T-helper 2 cell (primary cell): ENCODE measurements at places on chromosomes 2 and 18.

DNA sequence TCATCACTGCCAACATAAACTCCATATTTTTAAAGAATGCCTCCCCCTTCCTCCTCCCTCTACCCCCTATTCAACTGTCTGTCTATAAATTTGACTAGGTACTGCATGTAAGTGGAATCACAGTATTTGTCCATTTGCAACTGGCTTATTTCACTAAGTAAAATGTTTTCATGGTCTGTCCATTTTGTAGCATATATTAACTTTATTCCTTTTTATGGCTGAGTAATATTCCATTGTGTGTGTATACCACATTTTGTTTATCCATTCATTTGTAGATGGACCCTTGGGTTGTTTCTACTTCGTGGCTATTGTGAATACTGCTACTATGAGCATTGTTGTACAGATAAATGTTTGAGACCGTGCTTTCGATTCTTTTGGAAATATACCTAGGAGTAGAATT is 10.7 kb downstream of the SEH1L start:
- DNase-seq, result no peak

- DNase-seq, result no peak
These were observed 7.7 kb upstream of the ARHGEF4 start for GRCh38 chr2:130829015-130829414.

DNA sequence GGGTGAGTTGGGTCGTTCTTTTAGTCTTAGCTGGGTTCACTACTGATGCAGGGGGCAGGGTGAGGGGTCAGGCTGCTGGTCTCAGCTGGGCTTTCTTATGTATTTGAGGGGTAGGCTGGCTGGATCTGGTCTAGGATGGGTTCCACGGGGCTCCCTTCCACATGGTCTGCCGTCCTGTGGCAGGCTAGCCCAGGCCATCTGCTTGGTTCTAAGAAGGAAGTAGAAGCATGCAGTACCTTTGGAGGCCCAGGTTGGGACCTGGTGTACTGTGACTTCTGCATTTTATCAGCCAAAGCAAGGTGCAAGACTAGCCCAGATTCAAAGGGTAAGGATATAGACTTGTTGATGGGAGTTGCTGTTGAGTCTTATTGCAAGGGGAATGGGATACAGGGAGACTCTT is 35.5 kb upstream of the MGAT5 start:
- no peak for DNase-seq

DNA sequence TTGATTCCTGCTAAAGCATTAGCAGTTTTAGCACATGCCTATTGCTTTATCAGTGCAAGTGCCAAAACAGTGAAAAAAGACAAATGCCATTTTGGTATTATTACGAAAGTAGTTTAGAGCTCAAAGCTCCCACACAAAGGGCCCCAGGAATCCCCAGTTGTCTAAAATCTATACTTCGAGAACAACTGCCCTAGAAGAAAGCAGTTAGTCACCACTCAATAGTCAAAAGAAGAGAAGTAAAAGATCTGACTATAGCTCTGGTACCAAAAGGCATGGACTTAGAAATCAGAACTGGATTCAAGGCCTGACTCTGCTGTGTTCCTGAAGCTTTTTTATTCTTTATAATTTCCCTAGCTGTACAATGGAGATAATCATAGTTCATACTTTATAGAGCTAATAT is 21.8 kb downstream of the SCN3A start:
- DNase-seq, result no peak

- no peak for DNase-seq
These were observed 25.6 kb upstream of the INHBB start for GRCh38 chr2:120320318-120320851.

GRCh38 chr18:44917216-44918141 is 236.8 kb downstream of the SETBP1 start:
- DNase-seq, result no peak

GRCh38 chr2:140307532-140307931 is 1527.3 kb upstream of the NXPH2 start:
- no peak for DNase-seq

DNA sequence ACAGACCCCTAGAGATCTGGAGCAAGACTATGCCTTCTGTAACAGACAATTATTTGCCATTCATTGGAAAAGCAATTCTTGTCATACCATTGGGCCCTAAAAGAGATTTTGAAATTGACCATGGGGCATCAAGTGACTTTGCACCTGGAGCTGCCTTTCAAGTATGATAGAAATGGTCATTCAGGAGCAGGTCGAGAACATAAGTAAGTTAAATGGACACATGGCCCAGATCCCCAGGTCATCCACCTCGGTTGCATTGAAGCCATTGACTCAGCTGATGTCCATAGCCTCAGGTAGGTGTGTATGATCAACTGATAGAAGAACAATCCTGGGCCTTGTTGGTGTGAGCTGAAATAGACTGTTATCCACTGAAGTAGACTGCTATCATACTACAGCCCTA is 19.3 kb downstream of the CHCHD5 start:
- no peak for DNase-seq

GRCh38 chr2:195057001-195057400 is 600.0 kb upstream of the SLC39A10 start:
- no peak for DNase-seq

- no peak for DNase-seq
These were observed 24.1 kb downstream of the RBM43 start for GRCh38 chr2:151237422-151238025.

DNA sequence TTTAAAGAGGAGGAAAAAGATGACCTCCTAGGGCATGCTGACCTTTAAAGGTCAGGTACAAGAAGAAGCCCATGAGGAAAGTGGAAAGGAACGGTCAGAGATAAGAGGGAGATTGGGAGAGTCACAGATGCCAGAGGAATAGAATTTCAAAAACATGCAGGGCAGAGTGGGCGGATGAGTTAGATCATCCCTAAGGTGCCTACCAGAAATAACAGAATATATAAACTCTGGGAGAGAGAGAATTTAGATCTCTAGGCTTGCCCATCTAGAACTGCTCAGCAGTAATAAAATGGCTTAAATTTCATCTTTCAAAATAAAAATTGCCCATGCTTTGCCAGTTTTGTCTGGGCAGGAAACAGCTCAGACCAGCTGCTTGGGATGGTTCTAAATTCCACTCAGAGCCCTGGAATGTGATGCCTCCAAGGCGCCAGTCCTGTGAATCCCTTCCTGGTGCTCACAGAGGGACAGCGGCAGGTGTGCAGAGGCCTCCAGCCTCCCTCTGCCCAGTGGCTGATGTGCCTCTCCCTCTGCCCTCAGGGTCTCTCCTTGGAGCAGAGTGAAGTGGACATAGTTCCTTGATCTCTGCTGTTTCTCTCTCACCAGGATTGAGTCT is 130.9 kb downstream of the ANTXR1 start:
- DNase-seq, result no peak

- no peak for DNase-seq
These were observed 411.9 kb upstream of the TNP1 start for GRCh38 chr2:217271813-217272212.

GRCh38 chr2:174012347-174013314 is 47.5 kb upstream of the SP3 start:
- DNase-seq, result no peak

- DNase-seq, result no peak
These were observed 548.5 kb downstream of the SLC4A3 start for GRCh38 chr2:220175967-220176366.

GRCh38 chr18:59876310-59876626 is 23.5 kb upstream of the PMAIP1 start:
- DNase-seq, result no peak

- no peak for DNase-seq
These were observed 80.1 kb upstream of the MAP3K20 start for GRCh38 chr2:172995323-172996244.

- DNase-seq, result no peak
These were observed 17.5 kb downstream of the TGOLN2 start for GRCh38 chr2:85310330-85310729.

- DNase-seq, result no peak
These were observed 125.5 kb downstream of the EN1 start for GRCh38 chr2:118721817-118722551.

DNA sequence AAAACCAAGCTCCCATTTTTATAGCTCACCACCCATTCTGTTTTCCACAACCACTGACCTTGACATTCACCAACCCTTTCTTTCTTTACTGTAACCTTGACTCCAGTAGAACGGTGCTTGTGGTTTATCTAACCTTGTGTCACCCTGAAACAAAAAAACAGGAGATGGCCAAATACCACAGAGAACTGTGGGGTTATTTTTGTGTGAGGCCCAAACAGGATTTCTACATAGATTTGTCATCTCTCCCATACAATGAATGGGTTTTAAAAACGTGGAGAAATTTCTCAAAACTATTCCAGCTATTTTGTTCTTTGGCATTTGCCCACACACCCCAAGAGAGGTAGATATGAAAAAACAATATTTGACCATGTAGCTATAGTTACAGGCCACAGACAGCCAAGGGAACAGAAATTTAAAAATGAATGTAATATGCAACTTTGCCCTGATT is 231.3 kb upstream of the TANK start:
- no peak for DNase-seq

GRCh38 chr2:177724398-177725287 is 332.1 kb downstream of the AGPS start:
- DNase-seq, result no peak

- no peak for DNase-seq
These were observed 33.4 kb downstream of the SIX2 start for GRCh38 chr2:44975571-44976450.

GRCh38 chr2:3365219-3365618 is 12.4 kb downstream of the EIPR1 start:
- no peak for DNase-seq

DNA sequence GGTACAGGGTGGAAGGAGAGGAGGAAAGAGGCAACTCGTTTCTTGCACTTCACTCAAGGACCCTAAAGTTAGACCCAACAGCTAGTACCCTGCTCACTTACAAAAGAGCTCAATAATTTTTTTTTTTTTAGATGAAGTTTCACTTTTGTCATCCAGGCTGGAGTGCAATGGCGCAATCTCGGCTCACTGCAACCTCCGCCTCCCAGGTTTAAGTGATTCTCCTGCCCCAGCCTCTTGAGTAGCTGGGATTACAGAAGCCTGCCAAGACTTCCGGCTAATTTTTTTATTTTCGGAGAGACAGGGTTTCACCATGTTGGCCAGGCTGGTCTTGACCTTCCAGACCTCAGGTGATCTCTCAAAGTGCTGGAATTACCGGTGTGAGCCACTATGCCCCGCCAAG is 4.1 kb downstream of the ASB3 start:
- DNase-seq, result no peak

DNA sequence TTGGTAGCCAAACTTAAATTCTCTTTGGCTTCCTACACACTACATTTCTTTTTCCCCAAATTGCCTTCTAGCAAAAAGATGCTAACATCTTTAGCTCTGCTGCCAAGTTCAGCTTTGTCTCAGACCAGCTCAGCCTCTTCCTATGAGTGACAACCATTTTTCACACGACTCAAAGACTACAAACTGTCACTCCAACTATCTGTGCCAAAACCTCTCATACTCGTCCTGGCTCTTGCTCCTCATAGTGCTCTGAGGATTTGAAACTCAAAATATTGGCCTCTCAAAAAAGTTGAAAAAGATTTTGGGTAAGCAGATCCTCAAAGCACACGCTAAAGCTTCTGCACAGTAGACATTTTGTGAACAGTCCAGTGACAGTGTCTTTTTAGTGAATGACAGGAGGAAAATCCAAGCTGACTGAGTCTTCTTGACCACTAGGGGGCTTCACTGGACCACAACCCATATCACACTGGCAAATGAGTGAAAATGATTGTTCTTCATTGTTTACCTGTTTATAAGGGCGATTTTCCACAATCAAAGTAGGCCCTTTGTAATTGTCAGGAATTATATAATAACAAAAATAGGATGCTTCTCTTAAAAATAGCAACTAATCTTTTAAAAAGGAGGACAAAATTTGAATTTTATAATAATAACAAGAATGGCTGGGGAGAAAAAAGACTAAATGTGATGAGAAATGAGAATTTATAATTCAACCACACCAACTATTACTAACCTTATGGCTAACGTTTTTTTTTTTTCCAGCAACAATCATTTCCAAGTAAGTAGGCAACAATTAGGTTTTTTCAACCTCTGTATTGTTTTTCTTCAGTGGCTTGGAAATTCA is 85.5 kb upstream of the PGAP1 start:
- DNase-seq, result no peak

GRCh38 chr2:174325373-174326160 is 9.2 kb upstream of the SP9 start:
- DNase-seq, result no peak

- no peak for DNase-seq
These were observed 150.2 kb downstream of the LRRTM1 start for GRCh38 chr2:80154231-80154915.

GRCh38 chr2:168673265-168674189 is 128.9 kb upstream of the NOSTRIN start:
- no peak for DNase-seq

DNA sequence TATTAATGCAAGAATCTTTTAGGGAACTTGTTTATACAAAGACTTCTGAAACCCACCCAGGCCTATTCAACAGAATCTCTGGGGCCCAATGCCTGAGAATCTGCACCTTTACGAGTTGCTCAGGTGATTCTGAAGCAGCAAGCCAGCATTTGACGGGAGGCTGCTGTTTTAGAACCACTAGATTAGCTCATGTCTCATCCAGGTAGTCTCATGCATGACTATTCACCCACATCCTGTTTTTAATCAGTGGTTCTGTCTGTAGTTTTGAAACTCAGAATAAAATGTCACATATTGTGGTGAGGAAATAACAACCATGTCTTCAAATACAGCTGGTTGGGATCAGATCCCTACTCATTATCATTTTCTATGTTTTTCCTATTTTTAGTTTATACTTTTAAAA is 39.5 kb downstream of the CYTIP start:
- peak; percentile 37 for DNase-seq

- DNase-seq, result no peak
These were observed 162.7 kb downstream of the MYO3B start for GRCh38 chr2:170340693-170341068.

GRCh38 chr2:172000696-172001361 is 1.1 kb downstream of the METAP1D start:
- no peak for DNase-seq

DNA sequence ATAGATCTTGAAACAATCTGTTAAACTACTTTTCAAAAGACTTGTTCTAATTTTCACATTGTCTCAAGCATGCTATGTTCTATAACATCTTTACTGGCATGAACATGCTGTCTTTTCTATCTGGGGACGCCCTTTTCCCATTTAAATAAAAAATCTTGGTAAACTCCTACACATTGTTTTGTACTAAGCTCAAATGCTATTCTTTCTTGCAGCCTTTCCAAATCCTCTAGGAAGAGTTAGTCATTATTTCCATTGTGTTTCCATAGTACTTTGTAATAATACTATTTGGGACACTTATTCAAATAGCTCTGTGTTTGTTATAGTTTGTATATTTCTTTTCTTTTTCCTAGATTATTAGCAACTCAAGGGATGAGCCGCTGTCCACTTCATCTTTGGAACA is 828.6 kb upstream of the FSHR start:
- DNase-seq, result no peak

DNA sequence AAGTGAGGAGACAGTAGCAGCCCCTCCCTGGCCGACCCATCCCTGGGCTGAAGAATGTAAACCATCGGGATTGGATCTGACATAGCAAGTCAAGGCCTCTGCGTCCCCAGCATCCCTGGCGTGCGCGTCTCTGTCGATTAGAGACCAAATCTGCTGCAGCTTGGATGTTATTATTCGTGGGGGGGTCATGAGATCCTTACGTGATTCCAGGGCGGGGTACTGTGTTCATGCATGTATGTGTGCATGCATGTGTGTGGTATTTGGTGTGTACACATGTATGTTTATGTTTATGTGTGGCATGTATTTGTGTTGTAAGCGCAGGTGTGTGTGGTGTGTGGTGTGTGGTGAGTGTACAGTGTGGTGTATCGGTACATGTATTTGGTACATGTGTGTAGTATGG is 741.8 kb upstream of the SALL3 start:
- no peak for DNase-seq
